ENCODE measurements at places on chromosomes 12 and 14.

GRCh38 chr12:82687021-82688011 is 610 bp downstream of the TMTC2 start:
- peak; percentile 53 for DNase-seq

DNA sequence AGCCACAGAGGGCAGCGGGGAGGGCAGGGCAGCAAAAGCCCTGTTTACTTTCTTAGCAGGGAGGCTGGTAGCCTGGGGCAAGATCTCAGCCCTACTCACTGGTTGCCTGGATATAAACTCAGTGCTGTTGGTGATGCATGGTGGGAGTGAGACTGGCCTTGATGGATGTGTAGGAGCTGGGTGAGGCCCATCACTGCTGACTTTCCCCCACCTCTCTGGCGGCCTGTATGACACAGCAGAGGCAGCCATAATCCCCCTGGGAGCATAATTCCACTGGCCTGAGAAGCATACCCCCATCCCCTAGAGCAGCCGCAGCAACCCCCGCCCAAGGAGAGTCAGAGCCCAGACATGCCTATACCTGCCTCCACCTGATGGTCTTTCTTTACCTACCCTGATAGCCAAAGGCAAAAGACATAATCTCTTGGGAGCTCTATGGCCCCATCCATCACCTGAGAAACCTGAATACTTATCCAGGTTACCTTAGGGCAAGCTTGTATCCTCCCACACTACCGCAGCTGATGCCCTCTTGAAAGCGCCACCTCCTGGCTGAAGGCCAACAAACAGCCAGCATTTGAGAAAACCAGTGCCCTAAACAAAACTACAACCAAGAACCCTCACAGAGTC is 59.3 kb downstream of the DNAI7 start:
- no peak for DNase-seq

- DNase-seq, result no peak
These were observed 1.7 kb upstream of the KIF26A start for GRCh38 chr14:104136472-104137296.

DNA sequence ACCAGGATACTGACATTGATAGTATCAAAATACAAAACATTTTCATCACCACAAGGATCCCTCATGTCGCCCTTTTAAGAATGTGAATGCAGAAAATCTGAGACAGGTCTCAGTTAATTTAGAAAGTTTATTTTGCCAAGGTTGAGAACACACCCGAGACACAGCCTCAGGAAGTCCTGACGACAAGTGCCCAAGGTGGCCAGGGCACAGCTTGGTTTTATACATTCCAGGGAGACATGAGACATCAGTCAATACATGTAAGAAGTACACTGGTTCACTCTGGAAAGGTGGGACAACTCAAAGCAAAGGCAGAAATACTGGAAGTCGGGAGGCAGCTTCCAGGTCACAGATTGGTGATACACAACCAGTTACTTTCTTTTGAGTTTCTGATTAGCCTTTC is 235.2 kb upstream of the KRR1 start:
- no peak for DNase-seq

DNA sequence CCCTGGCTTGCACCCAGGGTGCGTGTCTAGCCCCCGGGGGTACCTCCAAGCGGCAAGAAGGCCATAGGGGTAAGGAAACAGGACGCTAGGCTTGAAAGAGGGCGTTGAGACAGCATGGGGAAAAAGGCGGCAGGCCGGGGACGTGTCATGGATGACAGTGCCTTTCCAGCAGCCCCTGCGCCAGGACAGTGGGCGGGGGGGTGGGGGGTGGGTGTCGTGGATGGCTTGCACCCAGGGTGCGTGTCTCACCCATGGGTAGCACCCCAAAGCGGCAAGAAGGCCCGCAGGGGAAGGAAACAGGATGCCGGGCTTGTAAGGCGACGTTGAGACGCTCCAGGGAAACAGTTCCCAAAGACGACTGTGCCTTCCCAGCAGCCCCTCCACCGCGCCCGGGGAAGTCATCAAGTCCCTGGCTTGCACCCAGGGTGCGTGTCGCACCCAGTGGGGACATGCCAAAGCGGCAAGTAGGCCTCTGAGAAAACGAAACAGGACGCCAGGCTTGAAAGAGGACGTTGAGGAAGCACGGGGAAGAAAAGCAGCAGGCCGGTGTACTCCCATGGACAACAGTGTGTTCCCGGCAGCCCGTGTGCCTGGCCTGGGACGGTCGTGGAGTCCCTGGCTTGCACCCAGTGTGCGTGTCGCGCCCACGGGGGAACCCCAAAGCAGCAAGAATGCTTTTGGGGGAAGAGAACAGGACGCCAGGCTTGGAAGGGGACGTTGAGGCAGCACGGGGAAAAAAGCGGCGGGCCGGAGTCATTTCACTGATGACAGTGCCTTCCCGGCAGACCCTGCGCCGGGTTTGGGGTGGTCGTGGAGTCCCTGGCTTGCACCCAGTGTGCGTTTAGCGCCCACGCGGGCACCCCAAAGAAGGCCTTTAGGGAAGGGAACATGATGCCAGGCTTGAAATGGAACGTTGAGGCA is 163.5 kb upstream of the ALG10B start:
- DNase-seq, result no peak

DNA sequence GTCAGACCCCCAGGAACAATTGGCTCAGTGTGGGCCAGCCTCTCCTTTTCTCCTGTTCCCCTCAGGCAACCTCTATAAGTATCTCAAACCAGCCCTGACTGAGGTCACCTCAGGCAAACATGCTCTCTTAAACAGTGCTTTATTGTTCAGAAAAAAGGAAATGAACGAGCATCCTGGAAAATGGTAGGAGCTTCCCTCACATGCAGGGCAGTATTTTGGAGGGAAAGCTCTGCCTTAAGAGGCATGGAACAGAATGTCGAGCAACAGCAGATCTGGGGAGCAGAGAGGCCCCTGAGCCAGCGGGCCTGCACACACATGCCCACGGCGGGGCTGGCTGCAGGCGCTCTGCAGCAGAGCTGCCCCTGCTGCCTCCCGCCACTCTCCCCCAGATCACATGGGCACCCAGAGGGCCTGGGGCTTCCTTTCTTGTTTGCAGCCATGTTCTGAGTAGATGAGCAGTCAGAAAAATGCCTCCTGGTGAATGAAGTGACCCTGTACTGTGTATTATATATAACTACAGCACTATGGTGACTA is 42.0 kb downstream of the MOK start:
- no peak for DNase-seq

GRCh38 chr12:12606781-12607589 is 4.7 kb upstream of the CREBL2 start:
- DNase-seq, result no peak

GRCh38 chr12:4271717-4272423 is 1.7 kb upstream of the CCND2 start:
- peak; percentile 72 for DNase-seq

DNA sequence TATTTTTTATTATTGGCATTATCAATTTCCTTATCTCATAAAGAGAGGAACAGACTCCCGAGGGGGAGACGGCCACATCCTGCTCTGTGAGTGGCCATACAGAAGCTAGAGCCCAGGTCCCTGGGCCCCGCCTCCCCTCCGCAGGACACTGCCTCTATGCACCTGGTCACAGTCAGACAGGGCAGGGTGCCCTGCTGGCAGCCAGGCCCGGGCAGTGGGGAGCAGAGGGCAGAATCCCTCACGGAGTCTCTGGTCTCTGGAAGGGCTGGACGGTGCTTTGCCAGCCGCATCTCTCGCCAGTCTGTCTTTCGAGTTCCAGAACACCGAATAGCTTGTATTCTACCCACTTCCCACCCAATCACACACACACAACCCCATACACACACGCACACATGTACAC is 16.4 kb upstream of the CACNA2D4 start:
- DNase-seq, result peak; percentile 9

- DNase-seq, result no peak
These were observed 19.8 kb upstream of the SLC5A8 start for GRCh38 chr12:101229841-101230241.

- DNase-seq, result no peak
These were observed 66.6 kb upstream of the NELL2 start for GRCh38 chr12:44942714-44943113.

DNA sequence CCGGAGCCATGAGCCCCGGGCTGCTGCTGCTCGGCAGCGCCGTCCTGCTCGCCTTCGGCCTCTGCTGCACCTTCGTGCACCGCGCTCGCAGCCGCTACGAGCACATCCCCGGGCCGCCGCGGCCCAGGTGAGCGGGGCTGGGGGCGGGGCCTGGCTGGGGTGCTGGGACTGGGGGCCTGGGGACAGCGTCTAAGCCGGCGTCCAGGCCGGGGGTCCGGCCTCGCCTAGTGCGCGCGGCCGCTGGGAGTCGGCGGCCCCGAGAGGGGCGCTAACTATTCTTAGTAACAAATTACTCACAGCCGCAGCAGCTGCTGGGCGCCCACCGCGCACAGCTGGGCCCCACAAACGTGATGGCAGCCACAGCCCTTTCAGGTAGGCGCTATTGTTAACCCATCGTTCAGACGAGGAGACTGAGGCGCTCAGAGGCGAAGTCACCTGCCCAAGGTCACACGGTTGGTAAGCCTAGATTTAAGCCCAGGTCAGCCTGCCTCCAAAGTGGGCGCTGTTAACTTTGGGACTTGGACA is 374 bp downstream of the CYP46A1 start:
- no peak for DNase-seq

DNA sequence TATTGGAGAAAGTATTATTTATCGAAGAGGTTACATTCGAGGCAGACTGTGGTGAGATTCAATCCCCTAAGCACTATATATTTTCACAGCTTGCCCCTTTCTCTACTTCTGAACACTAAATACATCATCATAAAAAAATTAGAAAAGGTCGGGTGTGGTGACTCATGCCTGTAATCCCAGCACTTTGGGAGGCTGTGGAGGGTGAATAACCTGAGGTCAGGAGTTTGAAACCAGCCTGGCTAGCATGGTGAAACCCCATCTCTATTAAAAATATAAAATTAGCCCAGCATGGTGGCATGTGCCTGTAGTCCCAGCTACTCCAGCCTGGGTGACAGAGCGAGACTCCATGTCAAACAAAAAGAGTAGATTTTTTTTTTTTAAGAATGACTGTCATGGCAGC is 70.6 kb upstream of the MYF6 start:
- DNase-seq, result no peak

DNA sequence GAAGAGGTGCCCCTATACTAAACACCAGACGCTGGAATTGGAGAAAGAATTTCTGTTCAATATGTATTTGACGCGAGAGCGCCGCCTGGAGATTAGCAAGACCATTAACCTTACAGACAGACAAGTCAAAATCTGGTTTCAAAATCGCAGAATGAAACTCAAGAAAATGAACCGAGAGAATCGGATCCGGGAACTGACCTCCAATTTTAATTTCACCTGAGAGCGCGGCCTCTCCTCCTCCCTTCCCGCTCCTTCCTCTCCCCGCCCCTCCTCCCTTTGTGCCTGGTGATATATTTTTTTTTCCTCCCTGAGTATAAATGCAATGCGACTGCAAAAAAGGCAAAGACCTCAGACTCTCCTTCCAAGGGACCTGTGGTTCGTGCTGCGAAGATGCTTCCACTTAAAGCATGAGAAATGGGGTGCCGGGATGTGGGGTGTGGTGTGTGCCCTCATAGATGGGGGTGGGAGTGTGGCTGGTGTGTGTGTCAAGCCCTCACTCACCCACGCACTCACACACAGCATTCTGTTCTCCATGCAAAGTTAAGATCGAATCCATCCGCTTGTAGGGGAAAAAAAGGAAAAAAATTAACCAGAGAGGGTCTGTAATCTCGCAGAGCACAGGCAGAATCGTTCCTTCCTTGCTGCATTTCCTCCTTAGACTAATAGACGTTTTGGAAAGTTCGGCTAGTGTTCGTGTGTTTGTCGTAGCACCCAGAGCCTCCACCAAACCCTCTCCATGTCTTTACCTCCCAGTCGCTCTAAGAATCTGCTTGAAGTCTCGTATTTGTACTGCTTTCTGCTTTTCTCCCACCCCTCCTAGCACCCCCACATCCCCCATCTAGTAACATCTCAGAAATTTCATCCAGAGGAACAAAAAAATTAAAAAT is 4.5 kb downstream of the HOXC10 start:
- DNase-seq, result no peak

DNA sequence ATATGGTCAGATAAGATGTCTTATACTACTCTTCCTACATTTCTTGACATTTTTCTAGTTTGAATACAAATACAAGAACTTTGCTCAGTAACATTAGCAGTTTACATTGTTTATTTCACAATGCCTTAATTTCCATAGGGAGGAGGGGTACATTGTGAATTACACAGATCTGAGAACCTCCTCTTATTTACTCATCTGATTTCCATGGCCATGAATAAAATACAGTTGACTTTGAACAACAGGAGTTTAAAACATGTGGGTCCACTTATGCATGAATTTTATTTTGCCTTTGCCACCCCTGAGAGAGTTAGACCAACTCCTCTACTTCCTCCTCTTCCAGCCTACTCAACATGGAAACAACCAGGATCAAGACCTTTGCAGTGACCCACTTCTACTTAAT is 67.7 kb downstream of the MGST1 start:
- no peak for DNase-seq

- DNase-seq, result no peak
These were observed 15.4 kb downstream of the DAO start for GRCh38 chr12:108895220-108895802.

DNA sequence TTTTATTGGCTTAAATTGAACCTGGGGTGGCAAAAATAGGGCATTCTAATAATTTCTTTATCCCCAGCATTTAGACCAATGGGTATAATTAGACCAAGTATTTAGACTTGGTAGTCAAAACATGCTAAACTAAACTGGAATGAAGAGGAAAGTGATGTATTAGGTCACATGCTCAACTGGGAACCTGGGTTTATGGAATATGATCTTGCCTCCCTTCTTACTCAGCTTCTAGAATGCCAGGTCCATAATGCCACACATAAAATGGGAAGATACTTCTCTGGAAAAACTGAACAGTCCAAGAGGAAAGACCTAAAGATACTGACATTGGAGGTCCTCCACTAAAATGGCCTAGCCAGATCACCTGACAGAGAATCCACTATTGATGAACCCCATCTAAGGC is 6.2 kb upstream of the BIN2 start:
- no peak for DNase-seq

DNA sequence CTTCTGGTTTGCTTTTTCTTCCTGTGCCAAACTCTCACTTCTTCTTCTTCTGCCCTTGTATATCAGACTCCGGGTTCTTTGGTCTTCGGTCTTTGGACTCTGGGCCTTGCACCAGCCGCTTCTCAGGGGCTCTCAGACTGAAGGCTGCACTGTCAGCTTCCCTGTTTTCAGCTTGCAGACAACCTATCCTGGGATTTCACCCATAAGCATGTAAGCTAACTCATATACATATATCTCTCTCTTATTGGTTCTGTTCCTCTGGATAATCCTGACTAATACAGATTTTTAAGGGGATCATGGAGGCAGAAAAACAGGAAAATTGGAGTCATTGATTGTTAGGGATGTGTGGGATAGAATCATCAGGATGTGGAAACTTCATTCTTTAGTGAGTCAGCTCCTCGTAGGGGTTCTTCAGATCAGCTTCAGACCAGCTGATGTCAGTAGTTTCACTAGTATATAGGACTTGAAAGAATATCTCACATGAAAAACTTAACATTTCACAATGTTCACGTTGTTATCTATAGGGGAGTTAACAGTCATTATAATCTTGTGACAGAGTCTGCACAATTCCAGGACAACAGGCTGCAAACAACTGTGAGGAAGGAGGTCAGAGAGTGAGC is 102.9 kb downstream of the RASSF9 start:
- no peak for DNase-seq
